HFFc6 (cell line): ENCODE measurements at places on chromosomes 7 and 10. TPM values are rescaled to one million over a fixed set of nuclear protein-coding genes. Genes with fewer than 3 reads are reported as not detected.

DNA sequence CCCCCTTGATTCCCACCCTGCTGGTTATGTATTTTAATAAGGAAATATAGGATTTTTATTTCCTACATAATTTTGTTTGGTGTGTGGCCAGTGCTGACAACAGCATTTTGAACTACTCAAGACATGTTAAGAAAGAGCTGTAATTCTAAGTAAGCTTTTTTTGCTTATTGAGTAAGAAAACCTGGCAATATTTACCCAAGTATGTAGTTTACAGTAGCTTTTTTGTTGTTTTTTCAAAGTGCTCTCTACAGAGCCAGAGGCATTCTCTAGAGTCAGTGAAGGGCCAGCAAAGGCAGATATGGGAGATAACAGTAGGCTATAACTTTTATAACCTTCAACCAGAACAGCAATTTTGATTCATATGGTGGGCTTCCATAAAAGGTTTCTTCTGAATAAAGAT is 63.2 kb upstream of the TMEM168 start:
- no peaks in the 10 kb centered on the region for H3K27me3 ChIP-seq
- H3K27ac ChIP-seq, result no peak overlapping the region
- no peaks in the 10 kb centered on the region for H3K4me1 ChIP-seq
- DNase-seq, result no peak
- H3K4me3 ChIP-seq, result no peak overlapping the region

KCNIP2 gene
- total RNA-seq, result 0.28 to 1.6 TPM (median 0.46 TPM) in 3 replicates

DNA sequence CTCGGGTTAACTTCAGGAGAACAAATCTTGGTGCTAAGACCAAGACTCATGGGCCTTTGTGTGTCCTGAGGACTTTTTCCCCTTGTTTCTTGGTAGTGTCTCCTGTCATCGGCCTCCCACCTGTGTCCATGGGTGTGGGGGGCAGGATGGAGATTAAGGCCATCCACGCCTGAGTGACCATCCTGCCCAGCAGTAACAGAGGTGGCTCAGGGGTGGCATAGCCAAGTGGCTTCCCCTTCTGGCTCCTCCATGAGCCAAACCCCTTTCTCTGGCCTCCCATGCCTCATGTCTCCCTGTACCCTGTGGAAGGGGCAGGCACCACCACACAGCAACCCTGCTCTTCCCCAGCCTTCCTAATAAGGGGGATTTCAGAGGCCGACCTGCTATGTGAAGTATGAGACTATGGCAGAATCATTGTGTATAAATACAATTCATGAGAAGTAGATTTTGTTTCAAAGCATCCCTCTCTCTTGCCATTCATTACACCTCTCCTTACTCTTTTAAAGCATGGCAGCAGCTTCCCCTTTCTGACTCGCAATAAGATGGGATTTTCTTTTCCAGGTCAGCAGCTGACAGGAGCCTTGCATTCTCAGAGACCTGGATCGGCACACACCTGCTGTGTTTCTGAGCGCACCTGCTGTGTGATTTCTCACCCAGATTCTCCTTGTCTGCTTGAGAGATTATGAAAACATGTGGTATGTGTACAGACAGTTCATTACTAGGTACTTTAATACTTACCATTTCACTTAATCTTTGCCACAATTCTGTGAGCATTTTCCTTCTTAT is 102.5 kb downstream of the XPNPEP1 start:
- H3K27ac ChIP-seq, result no peak overlapping the region
- peaks cover 2% of the 10 kb centered on the region for H3K27me3 ChIP-seq
- no peaks in the 10 kb centered on the region for H3K36me3 ChIP-seq
- no peak for DNase-seq

- H3K27ac ChIP-seq, result no peak overlapping the region
- H3K4me1 ChIP-seq, result no peaks in the 10 kb centered on the region
- no peaks in the 10 kb centered on the region for H3K27me3 ChIP-seq
Observed at GRCh38 chr7:104536956-104537355, 208.6 kb downstream of the LHFPL3 start.

DNA sequence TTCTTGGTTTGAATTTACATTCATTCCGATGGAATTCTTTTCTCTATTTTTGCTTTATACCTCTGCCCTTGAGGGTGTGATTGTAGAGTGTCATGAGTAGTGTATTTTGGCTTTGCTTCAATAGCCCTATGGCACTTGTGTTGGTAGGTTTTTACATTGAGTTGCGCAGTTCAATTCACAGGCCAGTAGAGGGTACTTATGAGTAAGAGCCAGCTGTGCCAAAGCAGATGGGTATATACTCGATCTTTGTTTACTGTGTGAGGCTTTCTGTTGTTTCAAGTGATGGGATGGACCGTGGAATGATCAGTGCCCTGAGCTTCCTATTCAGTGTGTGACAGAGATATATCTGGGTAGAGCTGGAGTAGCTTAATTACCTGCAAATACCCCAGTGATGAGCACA is 4.3 kb upstream of the AKR1C3 start:
- H3K36me3 ChIP-seq, result no peaks in the 10 kb centered on the region
- peaks cover 9% of the 10 kb centered on the region for H3K27me3 ChIP-seq
- no peak overlapping the region for H3K4me3 ChIP-seq
- H3K4me1 ChIP-seq, result peaks cover 8% of the 10 kb centered on the region; the same call in 1 of the 2 replicates
- H3K27ac ChIP-seq, result no peak overlapping the region
- DNase-seq, result peak; percentile 48

OR13A1 gene
- total RNA-seq, result not detected in 3 replicates
